ENCODE measurements at places on chromosomes 4 and X.

DNA sequence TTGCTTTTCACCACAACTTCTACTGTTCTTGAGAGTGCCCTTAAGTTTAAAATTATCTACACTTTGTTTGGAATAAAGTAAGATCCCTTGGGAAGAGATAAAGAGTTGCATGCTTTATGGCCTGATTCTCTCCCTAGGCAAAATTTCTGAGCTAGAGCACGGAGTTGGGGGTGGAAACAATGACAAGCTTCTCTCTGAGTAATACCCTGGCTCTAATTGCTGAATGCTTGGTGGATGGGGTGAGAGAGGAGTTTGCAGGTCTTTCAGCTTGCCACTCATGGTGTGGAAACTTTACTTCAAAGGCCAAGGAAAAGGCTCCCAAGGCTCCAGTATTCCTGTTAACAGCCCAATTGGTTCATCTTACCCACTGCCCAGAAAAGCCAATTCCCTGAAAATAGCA is 26.1 kb upstream of the PRDM8 start:
- no peak for DNase-seq

- no peak for DNase-seq
Measured at GRCh38 chr4:180696460-180697092, 1546.6 kb upstream of the TENM3 start.

DNA sequence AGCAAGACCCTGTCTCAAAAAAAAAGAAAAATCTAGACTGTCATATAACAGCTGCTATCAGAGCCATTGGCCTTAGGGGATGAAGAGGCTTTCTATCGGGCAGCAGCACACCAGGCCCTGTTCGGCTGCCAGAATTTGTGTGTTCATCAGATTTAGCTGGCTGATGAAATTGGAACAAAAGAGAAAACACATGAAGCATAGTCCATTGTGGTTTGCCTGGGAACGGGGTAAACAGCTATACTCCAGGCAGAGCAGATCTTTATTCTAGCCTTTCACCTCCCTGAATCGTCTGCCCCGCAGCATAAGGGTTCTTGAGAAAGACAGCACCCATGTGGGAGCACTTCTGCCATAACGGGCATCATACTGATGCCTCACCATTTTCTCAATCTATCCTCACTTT is 11.6 kb downstream of the TKTL1 start:
- DNase-seq: no peak

DNA sequence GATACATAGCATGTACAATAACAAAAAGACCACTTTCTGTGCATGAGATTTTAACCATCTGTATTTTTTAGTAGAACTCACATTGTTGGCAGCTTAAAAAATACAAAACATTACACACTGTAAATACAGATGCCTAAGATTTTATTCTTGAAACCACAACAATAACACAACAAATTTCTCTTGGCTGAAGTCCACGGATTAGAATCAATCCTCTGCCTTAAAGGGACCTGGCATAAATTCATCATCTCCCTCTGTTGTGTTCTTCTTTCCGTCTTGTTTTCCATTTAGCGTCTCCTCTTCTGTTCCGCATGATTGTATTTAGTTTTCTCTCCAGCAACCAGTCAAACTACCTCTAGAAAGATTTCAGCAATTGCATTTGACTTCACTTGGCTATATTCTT is 231.0 kb downstream of the SPOCK3 start:
- DNase-seq: no peak

GRCh38 chr4:1209821-1210220 is 37.4 kb upstream of the SPON2 start:
- peak; percentile 89 for DNase-seq

DNA sequence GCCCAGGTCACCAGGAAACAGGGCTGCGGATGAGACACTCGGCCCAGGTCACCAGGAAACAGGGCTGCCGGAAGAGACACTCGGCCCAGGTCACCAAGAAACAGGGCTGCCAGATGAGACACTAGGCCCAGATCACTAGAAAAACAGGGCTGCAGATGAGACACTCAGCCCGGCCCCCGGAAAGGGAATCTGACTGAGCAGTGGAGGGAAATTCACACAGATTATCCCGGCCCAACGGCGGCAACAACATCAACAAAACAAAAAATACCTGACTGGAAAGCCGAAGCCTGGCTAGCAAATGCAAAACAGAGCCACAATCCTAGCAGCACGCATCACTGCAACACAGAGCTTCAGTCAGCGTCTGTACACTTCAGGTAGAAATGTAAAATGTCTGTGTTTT is 20.7 kb downstream of the AFAP1 start:
- DNase-seq: no peak

GRCh38 chrX:118935352-118935751 is 39.1 kb upstream of the LONRF3 start:
- no peak for DNase-seq

GRCh38 chr4:125836597-125837195 is 521.9 kb downstream of the FAT4 start:
- DNase-seq: no peak

DNA sequence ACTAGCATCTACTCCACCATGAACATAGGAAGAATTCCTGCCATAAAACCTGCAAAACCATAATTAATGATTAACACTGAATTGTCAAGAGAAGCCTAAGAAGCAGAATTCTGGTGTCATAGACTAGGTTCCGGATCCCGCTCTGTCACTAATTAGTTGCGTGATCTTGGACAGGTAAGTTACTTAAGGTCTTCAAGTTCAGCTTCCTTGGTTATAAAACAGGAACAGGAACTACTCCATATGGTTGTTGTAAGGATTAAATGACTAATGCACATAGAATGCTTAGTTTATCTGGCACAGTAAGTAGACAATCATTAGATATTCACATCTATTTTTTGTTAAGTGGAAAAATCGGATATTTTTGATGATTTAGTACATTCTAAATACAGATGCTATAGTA is 14.3 kb downstream of the G3BP2 start:
- DNase-seq: no peak

DNA sequence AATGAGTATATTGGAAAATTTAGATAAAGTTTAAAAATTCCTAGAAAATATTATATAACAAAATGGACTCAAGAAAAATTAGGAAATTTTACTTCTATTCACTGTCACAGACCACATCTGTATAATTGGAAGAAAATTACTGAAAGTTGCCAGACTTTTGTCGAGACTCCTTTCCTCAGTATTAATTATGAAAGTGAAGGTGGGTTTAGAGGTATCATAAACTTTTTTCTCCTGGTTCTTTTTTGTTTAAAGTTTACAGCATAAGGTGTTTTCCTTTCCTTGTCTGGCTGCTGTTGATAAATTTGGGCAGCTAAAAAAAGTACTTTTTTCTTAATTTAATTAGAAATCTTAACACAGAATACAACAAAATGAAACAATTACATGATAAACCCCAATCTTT is 6.7 kb upstream of the TEX13D start:
- no peak for DNase-seq

DNA sequence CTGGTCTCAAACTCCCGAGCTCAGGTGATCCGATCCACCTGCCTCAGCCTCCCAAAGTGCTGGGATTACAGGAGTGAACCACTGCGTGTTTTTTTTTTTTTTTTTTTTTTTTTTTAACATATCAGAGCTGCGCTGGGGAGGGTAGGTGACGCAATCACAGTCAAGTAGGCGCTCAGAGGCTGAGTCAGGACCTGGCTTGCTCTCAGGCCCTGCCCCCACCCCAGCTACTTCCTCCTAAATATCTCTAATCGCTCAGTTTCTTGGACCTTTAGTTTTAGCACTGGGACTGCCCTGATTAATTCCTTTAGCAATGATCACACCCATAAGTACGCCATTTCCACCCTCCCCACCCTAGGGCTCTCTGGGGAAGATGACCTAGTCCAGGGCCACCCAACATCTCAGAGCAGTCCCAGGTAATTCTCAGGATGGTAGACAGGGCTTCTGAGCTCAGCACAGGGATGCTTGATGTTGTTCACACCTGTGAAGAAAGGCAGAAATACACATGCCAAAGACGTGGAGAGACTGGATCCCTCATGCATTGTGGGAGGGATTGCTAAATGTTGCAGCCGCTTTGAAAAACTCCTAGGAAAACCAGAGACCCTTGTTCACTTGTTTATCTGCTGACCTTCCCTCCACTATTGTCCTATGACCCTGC is 50.2 kb downstream of the DDX3X start:
- peak; percentile 72 for DNase-seq

GRCh38 chr4:119498527-119498926 is 130.1 kb downstream of the PDE5A start:
- no peak for DNase-seq

- DNase-seq: no peak
Measured at GRCh38 chr4:113368056-113368455, 318.6 kb downstream of the ANK2 start.

- DNase-seq: no peak
Measured at GRCh38 chrX:121902463-121902862, 855.1 kb downstream of the GLUD2 start.

GRCh38 chr4:55248756-55249155 is 97.3 kb upstream of the SRD5A3 start:
- DNase-seq: no peak

DNA sequence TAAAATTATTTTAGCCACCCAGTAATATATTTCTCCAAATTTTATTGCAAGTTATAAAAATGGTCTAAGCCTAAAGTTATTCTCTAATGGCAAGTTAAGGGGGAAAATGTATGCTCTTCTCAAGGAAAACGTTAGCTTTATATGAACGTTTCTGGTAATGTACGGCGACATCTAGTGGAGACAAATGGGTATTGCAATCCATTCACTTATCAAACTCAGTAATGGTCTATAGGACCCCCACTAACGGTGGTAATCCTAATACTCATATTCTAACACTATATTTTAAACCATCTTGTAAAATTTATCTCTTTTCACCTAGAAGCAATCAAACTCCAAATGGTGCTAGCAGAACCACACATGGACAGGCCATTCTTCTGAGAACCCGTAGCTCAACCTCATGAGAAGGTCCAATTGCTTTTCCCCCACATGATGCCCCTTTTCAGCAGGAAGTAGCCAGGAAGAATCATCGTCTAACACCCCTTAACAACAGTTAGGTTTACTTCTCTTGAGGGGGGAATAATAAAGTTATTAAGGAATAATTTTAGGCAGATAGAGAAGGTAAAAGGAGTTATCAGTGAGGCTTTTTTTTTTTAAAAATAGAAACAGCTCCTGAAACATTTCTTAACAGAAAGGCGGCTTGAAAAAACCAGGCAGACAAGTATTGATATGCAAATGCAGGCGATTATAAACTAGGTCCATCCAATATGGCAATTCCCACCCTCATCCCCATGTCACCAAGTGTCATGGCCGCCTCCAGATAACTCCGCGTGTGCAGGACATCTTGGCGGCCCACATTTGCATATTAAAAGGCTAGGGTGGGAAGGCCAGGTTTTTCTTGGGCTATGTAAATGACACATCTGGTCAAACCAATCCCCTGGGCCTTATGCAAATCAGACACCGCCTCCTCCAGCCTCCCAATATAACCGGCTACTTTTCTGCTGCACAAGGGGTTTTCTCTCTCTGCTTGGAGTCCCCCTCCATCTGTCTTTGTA is 35.0 kb downstream of the NUDT11 start:
- DNase-seq: no peak

DNA sequence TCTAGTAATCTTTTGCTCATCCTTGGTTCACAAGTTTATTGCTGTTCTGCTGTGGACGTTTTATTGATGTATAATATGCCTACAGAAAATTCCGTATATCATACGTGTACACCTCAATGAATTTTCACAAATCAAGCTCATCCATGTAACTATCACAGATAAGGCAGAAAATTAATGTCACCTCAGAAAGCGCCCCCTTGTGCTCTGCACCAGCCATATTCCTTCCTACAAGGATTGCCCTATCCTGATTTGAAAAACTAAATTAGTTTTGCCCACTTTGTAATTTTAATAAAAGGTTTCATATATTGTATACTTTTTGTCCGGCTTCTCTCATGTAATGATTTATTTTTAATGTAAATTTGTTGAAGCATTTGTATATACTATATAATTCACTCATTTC is 390.8 kb downstream of the ADGRL3 start:
- no peak for DNase-seq

DNA sequence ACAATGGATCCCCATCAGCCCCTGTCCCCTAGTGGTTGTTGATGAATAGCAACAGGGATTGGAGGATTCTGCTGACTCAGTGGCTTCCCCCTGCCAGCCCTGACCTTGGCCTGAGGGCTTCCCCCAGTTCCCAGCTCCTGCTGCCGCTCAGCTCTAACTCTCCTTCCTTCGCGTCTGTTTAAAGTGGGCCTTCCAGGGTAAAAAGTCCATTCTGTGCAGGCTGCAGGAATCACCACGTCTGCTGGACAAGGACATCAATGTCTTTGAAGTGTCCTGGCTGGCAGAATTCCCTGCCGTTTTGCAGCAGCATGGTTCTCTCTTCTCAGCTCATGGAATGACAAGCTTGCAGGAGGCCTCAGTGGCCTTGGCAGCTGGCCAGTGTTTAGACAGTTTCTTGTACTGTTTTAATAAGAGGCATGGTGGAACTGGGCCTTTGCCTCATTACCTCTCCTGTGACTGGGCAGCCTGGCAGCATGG is 152.5 kb upstream of the STX18 start:
- DNase-seq: no peak

DNA sequence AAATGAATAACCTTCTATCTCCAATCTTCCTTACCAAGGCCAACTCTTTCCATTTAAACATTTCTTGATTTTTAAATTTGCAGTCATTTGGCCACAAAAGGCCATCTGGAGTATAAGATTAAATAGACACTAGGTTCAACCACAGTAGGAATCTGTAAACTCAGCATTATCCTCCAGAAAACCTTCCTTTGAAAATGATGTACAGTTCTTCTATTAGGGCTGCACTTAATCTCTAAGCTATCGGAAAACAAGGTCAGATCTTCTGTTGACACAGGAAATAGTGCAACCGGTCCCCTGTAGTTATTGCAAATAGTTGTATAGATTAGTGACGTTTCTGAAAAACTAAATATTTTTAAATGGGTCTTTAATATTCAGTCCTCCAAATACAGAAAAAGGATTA is 359.0 kb upstream of the ATOH1 start:
- DNase-seq: no peak

DNA sequence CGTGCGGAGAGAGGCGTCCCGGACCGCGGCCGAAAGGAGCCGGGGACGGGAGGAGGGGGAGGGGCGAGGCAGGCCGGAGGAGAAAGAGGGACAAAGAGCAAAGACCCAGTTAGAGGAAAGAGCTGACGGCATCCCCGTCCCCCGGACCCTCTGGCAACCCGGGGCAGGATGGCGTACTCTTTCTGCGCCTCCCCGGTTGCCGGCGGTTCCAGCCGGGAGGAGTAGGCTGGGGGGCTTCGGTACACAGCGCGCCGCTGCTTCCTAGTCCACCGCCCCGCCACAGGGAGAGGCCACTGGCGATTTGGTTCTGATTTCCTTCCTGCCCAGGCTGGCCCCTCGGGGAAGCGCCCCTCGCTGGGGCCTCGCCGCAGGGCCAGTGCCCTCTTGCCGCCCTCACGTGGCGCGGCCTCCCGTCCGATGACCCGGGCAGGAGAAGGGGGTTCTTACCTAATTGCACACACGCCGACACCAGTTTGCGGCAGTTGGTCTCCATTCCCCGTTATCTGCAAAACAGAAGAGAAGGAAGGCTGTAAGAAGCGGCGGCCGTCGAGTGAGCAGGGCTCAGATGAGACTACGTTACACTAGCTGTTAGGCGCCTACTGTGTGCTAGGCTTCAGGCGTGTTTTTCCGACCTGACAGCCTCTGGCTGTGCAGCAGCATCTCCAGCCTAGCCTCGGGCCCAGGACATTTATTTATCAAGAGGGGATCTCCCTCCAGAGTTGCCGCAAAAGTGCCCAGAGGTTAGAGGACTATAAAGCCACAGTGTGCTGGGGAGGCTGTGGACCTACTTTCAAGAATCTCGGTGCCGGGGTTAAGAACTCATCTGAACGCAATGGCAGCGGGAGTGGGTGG is 9.9 kb upstream of the PITX2 start:
- DNase-seq: no peak

- no peak for DNase-seq
Measured at GRCh38 chr4:183504930-183505610, at the start of gene ING2. Gene ING2 (plus strand): TSS chr4:183505058. CDS start chr4:183505196, 138 bp downstream.
